ENCODE measurements at places on chromosomes 5 and 9.

- no peak for DNase-seq
These were observed 72.5 kb downstream of the SPIN1 start for GRCh38 chr9:88460587-88461332.

DNA sequence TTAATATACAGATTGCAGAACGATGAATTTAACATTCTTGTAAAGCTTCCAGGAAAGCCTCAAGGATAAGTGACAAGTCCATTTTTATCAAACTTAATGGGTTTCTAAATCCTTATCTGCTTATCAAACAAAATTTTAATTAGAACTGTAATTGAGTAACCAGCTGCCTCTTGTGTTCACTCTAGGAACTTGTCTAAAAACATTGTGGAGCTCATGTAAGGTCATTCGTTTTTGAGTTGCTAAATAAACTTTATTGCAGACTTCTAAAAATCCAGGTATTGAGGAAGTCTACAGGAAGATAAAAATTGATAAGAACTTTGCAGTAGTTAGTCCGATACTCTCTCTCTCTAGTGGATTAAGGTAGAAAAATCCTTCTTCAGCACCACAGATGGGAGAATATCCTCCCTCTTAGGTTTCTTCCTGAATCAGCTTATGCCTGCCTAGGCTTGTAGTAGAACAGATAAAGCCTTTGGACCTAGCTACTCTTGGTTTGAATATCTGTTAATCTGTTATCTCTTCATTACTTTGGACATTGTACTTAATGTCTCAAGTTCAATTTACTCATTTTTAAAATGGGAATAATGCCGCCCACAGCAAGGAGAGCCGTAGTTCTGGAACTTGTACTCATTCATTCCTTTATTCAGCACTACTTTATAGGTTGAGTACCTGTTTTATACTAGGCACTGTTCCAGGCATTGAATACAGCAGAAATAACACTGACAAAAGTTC is 60.0 kb upstream of the DHFR start:
- no peak for DNase-seq

DNA sequence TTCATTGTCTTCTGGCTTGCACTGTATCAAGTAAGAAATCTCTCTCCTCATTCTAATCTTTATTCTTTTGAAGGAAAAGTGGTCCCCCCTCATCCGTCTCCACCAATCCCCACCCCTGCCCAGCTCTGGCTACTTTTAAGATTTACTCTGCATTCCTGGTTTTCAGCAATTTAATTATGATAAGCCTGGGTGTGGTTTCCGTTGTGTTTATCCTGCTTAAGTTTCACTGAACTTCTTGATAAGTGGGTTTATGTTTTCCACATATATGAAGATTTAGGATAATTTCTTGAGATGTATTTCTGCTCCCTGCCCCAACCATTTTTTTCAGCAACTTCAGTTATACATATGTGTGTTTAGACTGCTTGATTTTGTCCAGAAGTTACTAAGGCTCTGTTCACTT is 46.5 kb downstream of the PTBP3 start:
- no peak for DNase-seq

GRCh38 chr9:92047500-92047899 is 67.7 kb downstream of the SPTLC1 start:
- DNase-seq, result no peak

DNA sequence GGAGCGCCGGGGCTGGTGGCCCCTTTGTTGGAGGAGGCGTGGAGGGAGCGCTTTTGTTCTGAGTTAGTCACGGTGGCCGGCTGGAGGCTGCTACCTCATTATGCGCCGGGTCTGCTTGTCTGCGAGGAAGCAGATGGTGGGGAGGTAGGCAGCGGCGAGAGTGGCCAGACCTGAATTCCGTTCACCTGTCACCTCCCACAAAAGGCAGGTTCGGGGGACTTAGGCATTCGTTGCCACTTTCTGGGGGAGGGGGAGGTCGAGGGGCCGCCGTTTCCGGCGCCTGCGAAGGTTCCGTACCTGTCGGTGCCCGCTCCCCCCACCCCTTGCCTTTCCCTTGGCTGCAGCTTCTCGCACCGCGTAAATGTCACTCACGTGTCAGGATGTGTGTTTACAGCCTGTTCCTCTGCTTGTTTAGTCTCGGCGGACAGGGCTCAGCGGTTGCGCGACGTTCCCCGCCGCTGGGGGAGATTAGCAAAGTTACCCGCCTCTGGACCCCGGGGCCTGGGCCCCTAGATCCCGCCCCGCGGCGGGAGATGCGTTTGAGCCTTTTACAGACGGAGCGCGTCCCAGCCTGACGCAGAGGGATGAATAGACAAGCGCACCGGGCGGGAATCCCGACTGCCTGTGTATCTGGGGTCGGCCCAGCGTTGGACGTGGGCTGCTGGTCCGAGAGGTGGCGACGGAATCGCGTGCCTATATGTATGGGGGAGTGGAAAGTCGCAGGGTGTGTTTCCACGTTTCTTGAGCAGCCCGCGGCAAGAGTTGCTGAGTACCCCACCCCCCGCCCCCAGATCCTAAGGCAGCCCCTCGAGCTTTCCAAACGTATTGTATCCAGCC is 2.7 kb upstream of the LHX2 start:
- DNase-seq, result no peak

GRCh38 chr5:14330729-14331385 is 187.7 kb downstream of the TRIO start:
- no peak for DNase-seq

DNA sequence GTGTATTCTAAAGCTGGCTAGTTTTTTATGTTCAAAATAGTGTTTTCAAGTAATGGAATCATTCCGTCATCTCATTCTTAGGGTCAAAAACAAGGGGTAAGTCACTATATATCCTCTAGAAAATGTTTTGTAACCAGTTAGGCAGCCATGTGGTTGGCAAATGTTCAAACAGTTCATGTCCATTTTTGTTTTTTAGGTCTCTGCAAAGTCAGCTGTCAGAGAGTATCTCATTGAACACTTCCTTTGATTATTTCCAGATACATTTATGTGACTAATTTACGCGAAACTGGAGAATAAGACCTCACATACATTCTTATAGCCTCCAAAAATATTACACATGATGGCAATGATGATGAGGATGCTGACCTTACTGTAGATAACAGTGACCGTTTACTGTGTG is 50.4 kb downstream of the TRIO start:
- DNase-seq, result no peak

- DNase-seq, result no peak
These were observed 67.6 kb upstream of the RASEF start for GRCh38 chr9:83130541-83130940.

GRCh38 chr9:114278881-114279570 is 43.9 kb upstream of the ORM1 start:
- DNase-seq, result no peak

GRCh38 chr5:115363879-115364278 is 67.4 kb upstream of the CCDC112 start:
- no peak for DNase-seq

DNA sequence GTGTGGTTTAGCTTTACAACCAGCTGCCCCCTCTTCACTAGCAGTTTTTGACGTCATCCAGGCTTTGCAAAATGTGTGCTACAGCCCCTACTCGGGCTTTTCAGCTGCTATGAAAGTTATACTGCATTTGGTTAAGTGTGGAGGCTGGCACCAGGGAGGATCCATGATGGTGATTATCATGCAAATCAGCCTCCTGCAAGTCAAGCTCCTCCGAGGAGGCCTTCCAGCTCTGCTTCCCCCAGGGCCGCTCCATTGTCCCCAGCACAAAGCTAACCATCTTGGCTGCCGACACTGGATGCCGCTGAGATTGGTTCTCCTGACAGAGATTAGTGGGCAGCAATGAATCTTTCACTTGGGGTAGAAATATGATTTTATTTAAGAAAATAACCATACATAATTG is 159.6 kb downstream of the NR2F1-AS1 start:
- DNase-seq, result no peak
